ENCODE measurements at places on chromosomes 6 and 20.
A peak's percentile ranks its signal among the peaks of the same experiment; 100 is the strongest.

DNA sequence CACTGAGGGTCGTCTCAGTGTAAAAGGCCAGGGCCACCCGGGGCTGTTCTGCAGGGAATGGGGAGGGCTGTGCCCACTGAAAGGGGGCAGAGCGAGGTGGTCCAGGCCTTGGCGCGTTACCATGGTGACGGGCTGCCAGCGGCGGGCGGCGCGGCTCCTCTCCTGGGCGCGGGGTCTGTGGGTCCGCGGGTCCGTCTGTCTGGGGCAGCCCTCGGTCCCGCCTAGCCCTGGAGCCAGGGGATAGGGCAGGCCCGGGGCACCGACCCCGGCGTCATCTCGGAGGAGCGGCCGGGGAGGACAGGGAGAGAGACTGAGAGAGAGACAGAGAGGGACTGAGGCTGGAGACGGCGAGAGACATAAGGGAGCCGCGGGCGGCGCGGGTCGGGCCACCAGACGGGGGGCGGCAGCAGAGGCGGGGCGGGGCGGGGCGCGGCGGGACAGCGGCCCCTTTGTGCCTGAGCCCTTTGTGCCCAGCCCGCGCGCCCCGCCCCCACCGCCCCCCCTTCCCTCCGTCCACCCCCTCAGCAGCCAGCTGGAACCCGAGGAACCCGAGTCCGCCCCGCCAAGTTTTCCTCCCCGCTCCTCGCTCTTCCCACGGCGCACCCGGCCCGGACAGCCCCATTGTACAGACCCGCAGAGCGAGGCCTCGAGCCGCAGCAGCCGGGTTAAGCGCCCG lies at the start of gene KIAA1755:
Gene KIAA1755 (minus strand): TSS at position 358 of the 676 bp plus-strand sequence. CDS start 235 bp downstream, at position 123.
- no peak for DNase-seq

DNA sequence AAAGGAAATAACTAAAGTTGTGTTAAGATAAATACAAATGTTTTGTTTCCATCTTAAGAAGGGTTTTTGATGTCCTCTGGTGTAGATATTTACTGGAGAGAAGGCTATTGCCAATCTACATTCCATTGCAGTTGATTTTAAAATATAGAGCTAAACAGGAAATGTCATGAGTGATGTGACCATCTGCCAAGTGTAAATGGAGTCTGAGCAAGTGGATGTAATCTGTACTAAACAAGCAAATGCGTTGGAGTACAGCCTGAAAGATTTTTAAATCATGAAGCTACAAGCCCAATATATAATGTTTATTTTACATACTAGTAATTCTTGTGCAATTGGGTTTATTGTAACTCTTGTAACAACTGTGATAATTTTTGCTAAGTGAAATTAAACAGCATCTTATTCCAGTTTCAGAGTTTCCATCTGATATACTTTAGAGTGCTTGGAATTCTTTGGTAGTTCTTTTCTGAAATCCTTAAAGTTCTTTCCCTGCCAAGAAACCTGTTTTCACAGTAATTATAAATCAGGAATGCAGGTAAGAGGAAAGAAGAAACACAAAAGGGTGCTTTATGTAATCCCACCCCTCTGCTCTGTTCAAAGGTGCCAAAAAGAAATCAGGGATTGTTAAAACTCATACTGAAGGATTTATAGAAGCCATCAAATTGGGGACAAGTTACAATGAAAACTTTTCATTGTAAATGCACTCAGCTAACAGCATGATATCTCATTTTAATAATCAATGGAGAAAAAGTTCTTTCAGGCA lies 47.2 kb upstream of the FLRT3 start:
- DNase-seq: no peak

DNA sequence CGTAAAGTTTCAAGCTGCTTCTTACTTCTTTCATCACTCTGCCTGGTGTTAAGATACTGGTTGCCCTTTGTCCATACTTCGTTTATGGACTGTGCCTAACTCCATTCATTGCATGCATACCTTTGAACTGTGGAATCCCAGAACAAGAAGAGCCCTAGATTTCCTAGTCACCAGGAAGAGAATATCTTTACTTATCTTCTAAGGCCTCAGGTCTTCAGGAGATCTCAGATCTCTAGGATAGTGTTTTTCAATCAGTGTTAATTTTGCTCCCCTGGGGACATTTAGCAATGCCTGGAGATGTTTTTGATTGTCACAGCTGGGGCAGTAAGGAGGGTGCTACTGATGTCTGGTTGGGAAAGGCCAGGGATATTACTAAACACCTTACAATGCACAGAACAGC lies 35.5 kb upstream of the GJA1 start:
- DNase-seq: no peak

DNA sequence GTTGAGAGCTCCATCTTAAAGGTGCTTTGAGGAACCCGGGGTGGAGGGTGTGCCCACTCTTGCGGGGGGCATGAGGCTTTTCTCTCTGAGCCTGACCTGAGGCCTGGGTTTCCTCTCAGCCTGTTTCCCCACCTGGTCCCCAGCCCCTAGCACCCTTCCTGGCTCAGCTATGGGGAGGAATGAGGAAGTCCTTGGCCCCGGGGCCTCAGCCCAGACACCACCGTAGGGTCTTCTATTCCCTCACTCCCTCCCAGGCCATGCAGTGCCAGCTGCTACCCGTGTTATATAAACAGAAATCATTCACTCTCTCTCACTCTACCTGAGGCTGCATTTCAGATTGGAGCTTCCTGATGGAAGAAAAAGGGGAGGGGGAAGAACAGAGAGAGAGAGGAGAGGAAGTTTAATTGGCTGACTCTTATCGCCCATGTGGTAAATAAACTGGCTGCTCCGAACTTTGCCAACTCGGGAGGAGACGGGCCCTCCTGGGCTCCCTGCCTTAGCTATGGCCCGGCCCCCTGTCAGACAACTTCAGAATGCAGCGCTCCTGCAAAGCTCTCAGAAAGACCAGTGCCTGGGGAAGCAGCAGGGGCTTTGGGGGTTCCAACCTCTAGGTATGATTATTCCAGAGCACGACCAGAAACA lies 2.8 kb downstream of the CDH22 start:
- no peak for DNase-seq

DNA sequence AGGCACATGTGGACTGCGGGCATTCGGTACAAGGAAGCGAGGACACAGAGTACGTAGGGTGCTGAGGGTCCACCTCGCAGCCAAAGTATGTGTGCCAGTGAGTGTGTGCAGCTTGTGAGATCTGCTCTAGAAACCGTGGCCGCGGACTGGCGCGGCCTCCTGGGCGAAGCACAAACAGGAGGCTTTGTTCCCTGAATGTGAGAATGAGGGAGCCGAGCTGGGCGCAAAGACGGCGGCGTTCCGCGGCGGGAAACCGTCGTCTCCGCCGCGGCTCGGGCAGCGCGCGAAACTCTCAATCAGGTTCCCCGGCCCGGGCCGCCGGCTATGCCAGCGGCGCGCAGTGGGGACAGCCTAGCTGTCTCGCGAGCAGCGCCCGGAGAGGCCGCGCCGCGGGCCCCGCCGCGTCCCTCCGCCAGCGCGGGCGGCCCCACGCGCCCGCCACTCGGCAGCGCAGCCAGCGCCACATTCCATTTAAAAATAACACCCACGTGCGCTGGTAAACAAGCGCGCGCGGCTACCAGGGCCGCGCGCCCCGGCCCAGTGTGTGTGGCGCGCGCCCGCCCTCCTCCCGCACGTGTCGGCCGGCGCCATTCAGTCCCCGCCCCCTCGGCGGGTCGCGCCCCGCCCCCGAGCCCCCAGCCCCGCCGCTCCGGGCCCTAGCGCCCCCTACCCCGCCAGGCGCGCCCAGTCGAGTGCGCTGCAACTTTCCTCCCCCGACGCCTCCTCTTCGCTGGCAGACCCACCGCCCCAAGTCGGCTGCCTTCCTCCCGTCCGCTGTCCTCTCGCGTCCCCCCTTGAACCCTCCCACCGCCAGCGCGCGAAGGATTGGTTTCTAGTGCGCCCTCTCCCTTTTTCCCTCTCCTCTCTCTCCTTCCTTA lies 3.0 kb upstream of the FOXO3 start:
- peak; percentile 74 for DNase-seq

DNA sequence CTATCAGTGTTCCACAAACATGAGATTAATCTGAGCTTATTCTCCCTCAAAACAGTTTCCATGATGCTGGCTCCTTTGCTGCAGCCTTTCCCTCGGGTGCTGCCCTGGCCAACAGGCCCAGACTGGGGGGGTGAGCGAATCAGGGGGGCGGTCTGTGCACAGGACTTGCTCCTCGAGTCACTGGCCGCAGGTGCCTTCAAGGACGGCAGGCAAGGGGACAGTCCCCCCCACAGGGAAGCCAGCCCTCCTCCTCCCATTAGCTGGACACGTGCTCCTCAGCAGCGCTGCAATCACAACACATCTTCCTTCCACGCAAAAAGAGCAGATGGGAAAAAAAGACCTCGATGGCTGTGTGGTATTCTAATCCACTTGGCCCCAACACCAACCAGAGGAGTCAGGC lies 10.0 kb downstream of the YTHDF1 start:
- no peak for DNase-seq

- no peak for DNase-seq
These were observed 140.3 kb downstream of the COL12A1 start for GRCh38 chr6:75065523-75065922.

- DNase-seq: no peak
These were observed 181.4 kb upstream of the UST start for GRCh38 chr6:148565321-148565926.

GRCh38 chr20:461254-462198 lies 807 bp downstream of the TBC1D20 start:
- peak; percentile 41 for DNase-seq

GRCh38 chr20:59376109-59376841 lies 75.9 kb downstream of the EDN3 start:
- DNase-seq: no peak

DNA sequence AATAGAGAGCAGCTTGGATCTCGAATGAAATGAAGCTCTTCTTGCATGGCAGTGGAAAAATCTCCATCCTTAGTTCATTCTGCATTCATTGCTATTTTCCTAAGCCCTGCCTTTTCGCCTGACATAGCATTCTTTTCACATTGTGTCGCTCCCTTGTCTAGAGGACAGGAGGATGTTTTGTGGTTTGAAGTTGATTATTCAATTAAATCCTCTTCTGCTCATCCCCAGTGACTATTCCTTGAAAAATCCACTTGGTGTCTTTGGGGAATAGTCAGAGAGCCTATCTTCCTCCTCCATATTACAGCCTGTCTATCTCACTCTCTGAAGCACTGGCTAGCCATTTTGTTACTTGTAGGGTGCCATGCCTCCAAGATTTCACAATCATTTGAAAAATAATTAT lies 161.2 kb downstream of the KLHL32 start:
- DNase-seq: no peak

- DNase-seq: no peak
These were observed 205.7 kb downstream of the EPM2A start for GRCh38 chr6:145529582-145529981.

DNA sequence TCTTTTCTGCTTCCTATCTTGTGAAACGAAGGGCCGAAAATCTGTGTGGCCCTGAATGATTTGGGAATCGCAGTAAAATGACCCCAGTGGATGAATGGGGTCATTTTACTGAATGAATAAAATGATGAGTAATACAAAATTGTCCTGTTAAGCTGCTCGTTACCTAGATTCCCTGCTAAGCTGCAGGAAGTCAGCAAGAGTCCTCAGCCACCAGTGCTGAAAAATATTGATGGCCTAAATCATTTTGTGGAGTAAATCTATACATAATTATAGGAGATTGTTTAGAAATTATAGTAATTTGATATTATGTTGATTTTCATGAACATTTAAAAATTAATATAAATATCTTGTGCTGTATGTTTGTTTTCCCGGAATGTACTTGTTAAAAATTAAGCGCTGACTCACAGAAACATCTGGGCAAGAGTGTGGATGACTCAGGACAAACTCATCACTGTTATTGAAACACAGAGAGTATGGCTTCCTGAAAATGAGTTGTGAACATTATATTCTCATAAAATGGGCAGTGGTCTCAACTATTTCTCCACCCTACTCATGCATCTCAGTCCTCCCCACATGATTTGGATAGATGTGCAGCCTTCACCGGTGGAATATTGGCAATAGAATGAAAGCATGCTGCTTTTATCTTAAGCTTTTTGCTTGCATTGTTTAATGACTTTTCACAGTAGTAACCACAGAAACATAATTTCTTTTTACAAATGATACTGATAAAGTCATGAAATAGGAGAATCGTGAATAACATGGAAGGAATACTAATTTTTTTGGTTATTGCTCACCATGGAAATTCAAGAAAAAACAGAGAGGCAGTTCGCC lies 36.2 kb upstream of the RGS17 start:
- DNase-seq: no peak

GRCh38 chr20:16555754-16556153 lies 17.5 kb downstream of the KIF16B start:
- no peak for DNase-seq
